ENCODE measurements at places on chromosomes 1 and 21. TPM values are rescaled to one million over a fixed set of nuclear protein-coding genes. Genes with fewer than 3 reads are reported as not detected.
A peak's percentile ranks its signal among the peaks of the same experiment; 100 is the strongest.

DNA sequence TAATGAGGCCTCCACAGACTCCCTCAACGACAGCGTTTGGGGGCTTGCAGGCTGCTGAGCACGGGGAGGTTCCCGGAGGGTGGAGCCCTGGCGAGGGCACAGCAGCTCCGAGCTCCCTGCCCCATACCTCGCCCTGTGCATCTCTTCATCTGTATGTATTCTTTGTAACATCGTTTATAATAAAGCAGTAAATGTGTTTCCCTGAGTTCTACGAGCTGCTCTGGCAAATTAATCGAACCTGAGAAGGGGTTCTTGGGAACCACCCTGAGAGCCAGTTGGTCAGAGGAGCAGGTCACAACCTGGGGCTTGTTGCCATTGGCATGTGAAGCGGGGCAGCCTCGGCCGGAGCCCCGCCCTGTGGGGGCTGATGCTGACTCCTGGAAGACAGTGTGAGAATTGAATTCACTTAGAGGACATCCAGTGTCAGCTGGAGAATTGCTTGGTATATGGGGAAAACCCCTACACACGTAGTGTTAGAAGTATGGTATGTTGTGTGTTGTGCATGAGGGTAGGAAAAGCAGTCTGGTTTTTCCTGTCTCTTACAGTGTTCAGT lies 11.5 kb downstream of the SLC37A1 start:
- no peak for DNase-seq
- no peak overlapping the region for H3K4me3 ChIP-seq
- H3K4me1 ChIP-seq: no peaks in the 10 kb centered on the region
- H3K36me3 ChIP-seq: no peaks in the 10 kb centered on the region

DNA sequence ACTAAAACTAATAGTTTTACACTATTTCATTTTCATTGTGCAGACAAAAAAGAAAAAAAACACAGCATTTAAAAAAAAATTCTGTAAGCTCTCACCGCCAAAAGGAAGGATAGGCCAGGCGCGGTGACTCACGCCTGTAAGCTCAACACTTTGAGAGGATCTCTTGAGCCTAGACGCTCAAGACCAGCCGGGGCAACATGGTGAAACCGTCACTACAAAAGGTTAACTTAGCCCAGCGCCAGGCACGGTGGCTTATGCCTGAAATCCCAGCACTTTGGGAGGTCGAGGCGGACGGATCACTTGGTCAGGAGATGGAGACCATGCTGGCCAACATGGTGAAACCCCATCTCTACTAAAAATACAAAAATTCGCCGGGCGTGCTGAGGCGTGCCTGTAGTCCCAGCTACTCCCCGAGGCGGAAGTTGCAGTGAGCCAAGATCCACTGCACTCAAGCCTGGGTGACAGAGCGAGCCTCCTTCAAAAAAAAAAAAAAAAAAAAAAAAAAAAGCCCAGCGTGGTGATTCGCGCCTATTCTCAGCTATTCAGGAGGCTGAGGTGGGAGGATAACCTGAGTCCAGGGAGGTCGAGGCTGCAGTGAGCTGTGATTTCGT lies 14.3 kb upstream of the SPEN start:
- no peaks in the 10 kb centered on the region for H3K36me3 ChIP-seq
- DNase-seq: no peak
- H3K27me3 ChIP-seq: no peaks in the 10 kb centered on the region
- H3K4me3 ChIP-seq: peak overlapping the region; percentile 64
- no peak overlapping the region for H3K27ac ChIP-seq
- H3K4me1 ChIP-seq: no peaks in the 10 kb centered on the region

DNA sequence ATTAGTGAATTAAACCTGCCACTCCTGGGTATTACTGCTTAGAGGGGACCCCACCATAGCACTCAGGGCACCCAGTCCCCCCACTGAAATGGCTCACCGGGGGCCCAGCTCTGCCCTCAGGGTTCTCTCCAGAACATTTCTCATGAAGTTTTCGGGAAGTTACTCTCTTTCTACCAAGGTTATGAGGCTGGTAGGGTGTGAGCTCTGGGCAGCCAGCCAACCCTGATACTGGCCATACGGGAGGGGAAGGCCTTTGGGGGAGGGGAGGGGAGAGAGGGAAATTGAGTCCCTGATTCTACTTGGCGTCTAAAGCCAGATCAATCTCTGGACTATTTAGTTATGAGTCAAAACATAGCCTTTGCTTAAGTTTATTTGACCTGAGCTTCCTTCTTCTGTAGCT lies 12.9 kb upstream of the PDE9A start:
- H3K36me3 ChIP-seq: no peaks in the 10 kb centered on the region
- no peaks in the 10 kb centered on the region for H3K4me1 ChIP-seq
- no peak overlapping the region for H3K4me3 ChIP-seq

CHRM3 gene
- total RNA-seq: 6.8 TPM

HCN3 gene
- 8.8 TPM for total RNA-seq

- no peaks in the 10 kb centered on the region for H3K36me3 ChIP-seq
- H3K4me3 ChIP-seq: no peak overlapping the region
- no peaks in the 10 kb centered on the region for H3K27me3 ChIP-seq
- H3K27ac ChIP-seq: no peak overlapping the region
Observed at GRCh38 chr1:73452522-73452921, 745.5 kb downstream of the LRRIQ3 start.

- no peak overlapping the region for H3K4me3 ChIP-seq
- H3K27me3 ChIP-seq: no peaks in the 10 kb centered on the region
- H3K27ac ChIP-seq: no peak overlapping the region
Observed at GRCh38 chr1:160672789-160673695, 26.2 kb upstream of the SLAMF1 start.

- H3K4me3 ChIP-seq: no peak overlapping the region
- H3K27ac ChIP-seq: no peak overlapping the region
- H3K4me1 ChIP-seq: no peaks in the 10 kb centered on the region
- H3K36me3 ChIP-seq: no peaks in the 10 kb centered on the region
Observed at GRCh38 chr1:205791568-205792180, 16.4 kb upstream of the RAB29 start.

GRCh38 chr21:33278721-33279120 lies 12.6 kb downstream of the IL10RB start:
- no peak overlapping the region for H3K27ac ChIP-seq
- no peaks in the 10 kb centered on the region for H3K36me3 ChIP-seq
- H3K4me1 ChIP-seq: no peaks in the 10 kb centered on the region
- H3K4me3 ChIP-seq: no peak overlapping the region
- H3K27me3 ChIP-seq: no peaks in the 10 kb centered on the region

- H3K4me3 ChIP-seq: no peak overlapping the region
- DNase-seq: no peak
- H3K27ac ChIP-seq: no peak overlapping the region
- H3K36me3 ChIP-seq: no peaks in the 10 kb centered on the region
- no peaks in the 10 kb centered on the region for H3K27me3 ChIP-seq
Observed at GRCh38 chr1:246815693-246816270, 91.6 kb downstream of the SCCPDH start.

DNA sequence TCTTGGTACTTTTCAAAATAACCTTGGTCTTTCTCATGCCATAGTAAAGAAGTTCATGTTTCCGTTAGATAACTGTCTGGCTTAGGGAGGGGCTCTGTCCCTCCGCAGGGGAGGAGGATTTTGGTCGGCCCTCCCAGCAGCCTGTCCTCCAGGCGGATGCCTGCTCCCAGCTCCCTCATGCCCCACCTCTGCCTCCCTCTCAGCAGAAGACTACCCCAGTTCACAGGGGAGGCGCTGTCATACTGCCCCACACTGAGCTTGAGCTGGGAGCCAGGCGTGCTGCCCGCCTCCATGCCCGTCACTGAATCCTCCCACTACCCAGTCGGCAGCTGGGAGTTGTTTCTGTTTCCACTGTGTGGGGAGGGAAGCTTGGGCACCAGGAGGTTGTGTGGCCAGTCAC lies 127.3 kb downstream of the CAMTA1 start:
- H3K4me1 ChIP-seq: no peaks in the 10 kb centered on the region
- H3K27me3 ChIP-seq: no peaks in the 10 kb centered on the region
- H3K27ac ChIP-seq: no peak overlapping the region
- DNase-seq: no peak
- no peak overlapping the region for H3K4me3 ChIP-seq
- H3K36me3 ChIP-seq: no peaks in the 10 kb centered on the region

AVPR1B gene
- not detected for total RNA-seq

- no peaks in the 10 kb centered on the region for H3K27me3 ChIP-seq
- no peak overlapping the region for H3K4me3 ChIP-seq
- H3K36me3 ChIP-seq: no peaks in the 10 kb centered on the region
- H3K27ac ChIP-seq: no peak overlapping the region
- no peak for DNase-seq
Observed at GRCh38 chr1:17207966-17208418, 3.1 kb downstream of the PADI1 start.

DNA sequence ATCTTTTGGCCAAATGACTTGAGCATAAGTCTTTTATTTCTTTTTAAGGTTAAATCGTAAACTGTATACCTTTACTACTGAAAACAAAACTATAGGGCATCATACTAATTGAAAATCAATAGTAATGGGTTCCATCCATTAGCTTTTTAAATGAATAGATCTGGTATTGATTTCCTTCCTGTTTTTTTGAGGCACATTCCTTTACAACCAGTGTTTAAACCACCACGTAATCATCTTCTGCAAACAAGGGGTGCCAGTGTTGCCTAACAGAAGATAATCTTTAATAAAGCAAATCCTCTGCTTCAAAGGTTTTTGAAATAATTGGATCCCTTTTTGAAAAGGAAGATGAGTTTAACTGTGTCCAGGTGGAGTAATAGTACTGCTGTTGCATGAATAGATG lies 48.7 kb upstream of the ANGPTL1 start:
- H3K27me3 ChIP-seq: no peaks in the 10 kb centered on the region
- no peak for DNase-seq
- no peak overlapping the region for H3K4me3 ChIP-seq

DNA sequence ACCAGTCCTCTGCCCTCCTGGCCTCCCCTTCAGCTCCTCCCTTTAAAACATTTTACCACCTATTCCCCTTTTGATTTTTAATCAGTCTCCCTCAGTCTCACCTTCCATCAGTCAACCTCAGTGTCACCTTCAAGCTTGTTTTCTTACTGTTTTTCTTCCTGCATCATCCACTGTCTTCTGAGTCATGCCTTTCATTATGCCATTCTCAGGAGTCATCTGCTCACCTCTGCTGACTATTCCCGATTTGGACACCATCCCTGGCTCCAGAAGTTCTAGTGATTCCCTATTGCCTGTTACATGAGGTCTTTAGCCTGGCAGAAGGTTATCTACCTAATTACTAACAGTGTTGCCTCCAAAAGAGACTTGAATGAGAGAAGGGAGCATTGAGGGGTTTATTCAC lies 23.9 kb downstream of the NFASC start:
- H3K27me3 ChIP-seq: no peaks in the 10 kb centered on the region
- no peaks in the 10 kb centered on the region for H3K4me1 ChIP-seq
- H3K4me3 ChIP-seq: no peak overlapping the region
- no peak overlapping the region for H3K27ac ChIP-seq
- no peak for DNase-seq

DNA sequence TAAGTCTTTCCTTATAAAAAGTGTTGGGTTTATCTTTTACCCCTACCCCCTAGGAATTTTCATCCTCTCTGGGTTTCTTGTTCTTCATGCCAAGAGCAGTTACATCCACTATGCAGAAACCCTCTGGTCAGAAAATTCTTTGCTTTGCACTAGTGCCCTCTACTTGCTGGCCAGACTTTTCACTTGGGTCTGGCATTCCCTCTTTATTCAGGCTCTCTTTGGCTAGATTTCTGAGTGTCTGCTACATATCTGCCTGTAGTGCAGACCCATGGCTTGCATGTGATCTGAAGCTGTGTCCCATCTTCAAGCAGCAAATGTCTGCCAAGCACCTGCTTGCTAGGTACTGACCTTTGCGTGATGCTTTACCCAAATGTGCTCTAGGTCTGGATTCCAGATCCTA lies 237.0 kb downstream of the GPATCH2 start:
- no peak overlapping the region for H3K27ac ChIP-seq
- DNase-seq: peak; percentile 7
- H3K4me1 ChIP-seq: no peaks in the 10 kb centered on the region
- H3K27me3 ChIP-seq: no peaks in the 10 kb centered on the region
- H3K4me3 ChIP-seq: no peak overlapping the region

ZP4 gene
- total RNA-seq: not detected

DNA sequence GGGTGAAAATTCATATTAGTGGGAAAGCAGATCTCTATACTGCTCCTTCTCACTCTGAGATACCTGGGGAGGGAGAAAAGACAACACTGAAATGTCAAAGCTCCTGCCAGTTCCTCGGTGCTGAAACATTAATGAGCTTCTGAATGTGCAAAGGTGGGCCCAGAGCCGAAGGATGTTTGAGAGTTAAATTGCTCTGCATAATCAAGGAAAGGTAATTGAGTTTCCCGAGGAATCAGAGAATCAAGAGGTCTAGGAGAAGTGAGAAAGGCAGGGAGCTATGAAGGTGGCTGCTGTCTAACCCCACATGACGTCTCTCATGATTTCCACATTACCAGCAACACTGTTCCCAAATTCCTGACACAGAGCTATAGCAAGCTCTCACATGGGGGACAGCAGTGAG lies 346.7 kb downstream of the SMYD3 start:
- no peaks in the 10 kb centered on the region for H3K36me3 ChIP-seq
- no peaks in the 10 kb centered on the region for H3K4me1 ChIP-seq
- no peak overlapping the region for H3K27ac ChIP-seq
- no peaks in the 10 kb centered on the region for H3K27me3 ChIP-seq
- H3K4me3 ChIP-seq: no peak overlapping the region
- no peak for DNase-seq

- no peak for DNase-seq
- no peak overlapping the region for H3K4me3 ChIP-seq
- H3K27me3 ChIP-seq: no peaks in the 10 kb centered on the region
- no peaks in the 10 kb centered on the region for H3K36me3 ChIP-seq
- H3K27ac ChIP-seq: no peak overlapping the region
- no peaks in the 10 kb centered on the region for H3K4me1 ChIP-seq
Observed at GRCh38 chr1:108590957-108591356, 31.1 kb downstream of the EEIG2 start.

GRCh38 chr1:69492286-69492685 lies 75.4 kb upstream of the LRRC7 start:
- no peak overlapping the region for H3K4me3 ChIP-seq
- peaks cover 39% of the 10 kb centered on the region for H3K4me1 ChIP-seq
- no peak overlapping the region for H3K27ac ChIP-seq

DNA sequence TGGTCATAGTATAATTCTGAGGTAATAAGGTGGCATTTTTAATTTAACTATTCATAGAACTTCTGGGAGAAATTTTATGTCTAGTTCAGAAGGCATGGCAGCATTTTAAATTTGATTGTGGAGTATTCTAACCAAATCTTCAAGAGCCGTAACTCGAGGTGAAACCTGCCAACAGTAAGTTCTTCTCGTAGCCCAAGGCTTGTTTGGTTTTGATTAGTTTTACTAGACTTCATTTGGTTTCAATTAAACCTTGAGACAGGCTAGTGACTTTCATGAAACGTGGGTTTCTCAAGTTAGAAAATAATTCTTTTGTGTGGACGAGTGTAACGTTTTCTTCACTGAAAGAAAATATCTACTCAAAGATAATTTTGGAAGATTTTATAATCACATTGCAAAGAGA lies 395.5 kb downstream of the USP25 start:
- no peak for DNase-seq
- no peaks in the 10 kb centered on the region for H3K4me1 ChIP-seq
- no peaks in the 10 kb centered on the region for H3K36me3 ChIP-seq
- H3K27ac ChIP-seq: no peak overlapping the region
- H3K4me3 ChIP-seq: no peak overlapping the region
- no peaks in the 10 kb centered on the region for H3K27me3 ChIP-seq

All from Caco-2 (cell line).